Activated naive CD8-positive, alpha-beta T cell treated with anti-CD3 and anti-CD28 coated beads, Interleukin-2, amount 50 U/mL, for 24 hours (primary cell): ENCODE measurements at places on chromosomes 4 and X.

GRCh38 chr4:139241086-139241783, 38.8 kb downstream of the MGARP start:
- no peak for DNase-seq

DNA sequence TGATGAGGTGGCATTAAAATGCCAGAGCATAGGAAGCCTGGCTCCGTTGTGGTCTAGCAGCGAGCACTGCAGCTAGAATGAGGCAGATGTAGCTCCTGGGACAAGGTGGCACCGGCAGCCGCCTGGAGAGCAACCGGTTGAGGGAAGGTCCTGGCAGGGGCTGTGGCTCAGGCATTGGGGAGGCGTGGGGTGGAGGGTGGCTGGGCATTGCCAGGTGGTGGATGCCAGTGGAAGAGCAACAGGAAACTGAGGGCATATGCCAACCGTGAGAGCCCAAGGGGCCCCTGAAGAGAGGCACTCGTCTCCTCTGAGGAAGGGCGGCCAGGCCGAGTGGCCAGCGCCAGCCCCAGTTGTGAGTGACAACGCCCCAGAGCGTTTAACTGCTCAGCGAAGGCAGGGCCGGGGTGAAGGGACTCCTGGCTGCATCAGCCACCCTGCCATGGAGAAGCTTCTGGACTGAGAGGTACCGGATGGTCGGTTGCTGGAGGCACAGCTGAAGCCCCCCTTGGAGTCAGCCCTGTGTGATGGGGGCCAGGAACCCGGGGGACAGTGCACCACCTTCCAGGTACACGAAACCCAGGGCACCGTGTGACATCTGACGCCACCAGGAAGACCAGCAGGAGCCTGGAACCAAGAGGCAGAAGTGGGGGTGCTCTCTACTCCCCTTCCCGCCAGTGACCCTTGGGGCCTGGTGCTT, 13.2 kb upstream of the PDE6B start:
- DNase-seq: no peak

DNA sequence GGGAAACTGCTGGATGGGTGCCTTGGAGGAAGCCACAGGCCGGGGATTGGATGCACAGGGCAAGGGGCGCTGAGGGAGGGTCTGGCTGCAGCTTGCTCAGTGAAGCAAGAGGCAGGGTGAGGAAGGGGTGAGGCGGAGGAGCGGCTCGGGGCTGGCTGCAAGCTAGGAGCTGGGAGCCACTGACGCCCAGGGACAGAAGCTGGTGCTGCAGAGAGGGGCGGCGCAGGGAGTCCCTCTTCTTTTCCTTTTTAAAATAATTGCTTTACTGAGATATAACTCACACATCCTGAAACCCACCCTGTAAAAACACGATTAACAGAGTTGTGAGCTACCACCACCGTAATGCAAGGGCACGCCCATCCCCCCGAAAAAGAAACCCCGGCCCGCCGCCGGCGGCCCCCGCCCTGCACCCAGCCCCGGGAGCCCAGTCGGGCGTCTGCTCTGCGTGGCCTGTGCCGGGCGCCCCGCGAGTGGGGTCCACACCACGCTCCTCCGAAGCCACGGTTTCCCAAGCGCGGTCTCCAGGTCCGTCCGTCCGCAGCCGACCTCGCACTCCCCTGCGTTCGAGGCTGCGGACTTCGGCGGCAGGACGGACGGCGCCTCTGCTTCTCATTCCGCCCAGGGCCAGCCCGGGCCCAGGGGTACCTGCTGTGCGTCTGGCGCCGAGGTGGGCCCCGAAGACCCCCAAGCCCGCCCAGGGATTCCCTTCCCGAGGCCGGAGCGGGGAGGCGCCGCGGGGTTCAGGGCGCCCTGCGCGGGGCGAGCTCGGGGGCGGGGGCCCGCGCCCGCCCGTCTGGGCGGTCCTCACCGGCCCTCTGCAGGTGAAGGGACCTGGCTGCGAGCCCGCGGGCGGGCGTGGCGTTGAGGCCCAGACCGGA, 866 bp upstream of the UVSSA start:
- DNase-seq: peak; percentile 48

DNA sequence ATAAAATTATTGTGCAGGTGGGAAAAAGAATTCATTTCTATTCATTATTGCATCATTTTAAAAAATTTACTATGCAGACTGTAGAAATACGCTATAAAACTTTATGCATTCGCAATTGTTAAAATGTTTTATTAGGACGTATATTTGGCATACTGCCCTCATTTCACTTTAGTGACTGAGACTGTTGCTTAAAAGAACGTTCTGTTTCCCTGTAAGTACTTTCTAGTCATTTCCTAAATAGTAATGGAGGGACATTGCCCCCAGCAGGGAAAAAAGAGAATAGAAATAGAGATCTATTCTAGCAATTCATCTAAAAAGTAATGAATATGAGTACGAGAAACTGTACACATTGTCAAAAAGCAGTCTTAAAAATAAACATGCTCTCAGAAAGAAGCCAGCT, 1295.8 kb upstream of the TENM3 start:
- DNase-seq: no peak
